ENCODE measurements at places on chromosomes 16 and 17. TPM values are rescaled to one million over a fixed set of nuclear protein-coding genes. Genes with fewer than 3 reads are reported as not detected.

Gene ATPAF2
- 33.3 TPM for polyA plus RNA-seq

Gene ZNHIT3
- 226 TPM for polyA plus RNA-seq

Gene HAGHL
- 37.6 TPM for polyA plus RNA-seq

Gene KRTAP4-4
- polyA plus RNA-seq: not detected

Gene PRR11
- polyA plus RNA-seq: 0.22 TPM

Gene LAT
- 6.4 TPM for polyA plus RNA-seq

Gene HOXB8
- polyA plus RNA-seq: not detected

Gene KRTAP9-4
- polyA plus RNA-seq: not detected

Gene FLOT2
- 27.5 TPM for polyA plus RNA-seq

Gene NTN1
- polyA plus RNA-seq: 18.1 TPM

Gene LDHD
- polyA plus RNA-seq: not detected

Gene IGSF6
- polyA plus RNA-seq: not detected

Gene NACA2
- polyA plus RNA-seq: not detected

Gene OMG
- polyA plus RNA-seq: not detected

Gene KRT40
- not detected for polyA plus RNA-seq

Gene CTU2
- polyA plus RNA-seq: 26.8 TPM

Gene TMEM100
- not detected for polyA plus RNA-seq

Gene RNF166
- polyA plus RNA-seq: 34.4 TPM

Gene HBZ
- not detected for polyA plus RNA-seq

Gene OTOP2
- not detected for polyA plus RNA-seq

Gene RAB26
- 4.9 TPM for polyA plus RNA-seq

Gene MYH8
- 3.0 TPM for polyA plus RNA-seq

Gene TEDC2
- 31.5 TPM for polyA plus RNA-seq

Gene PRKCB
- 27.6 TPM for polyA plus RNA-seq

Gene P2RX5
- 7.0 TPM for polyA plus RNA-seq

Gene CEP295NL
- polyA plus RNA-seq: not detected

Gene SLC16A13
- not detected for polyA plus RNA-seq

Gene TBC1D3C
- 8.1 TPM for polyA plus RNA-seq

Gene KRTAP9-2
- not detected for polyA plus RNA-seq

Gene LMF1
- polyA plus RNA-seq: 9.2 TPM

Gene RAC3
- polyA plus RNA-seq: 211 TPM

Gene CA5A
- not detected for polyA plus RNA-seq

Gene DHRS7C
- polyA plus RNA-seq: not detected

Gene CSF3
- 0.32 TPM for polyA plus RNA-seq

Gene TMED6
- not detected for polyA plus RNA-seq

Gene EVPLL
- not detected for polyA plus RNA-seq

Gene SEPTIN12
- polyA plus RNA-seq: 4.7 TPM

Gene ICAM2
- polyA plus RNA-seq: not detected

Gene GTF3C1
- polyA plus RNA-seq: 44.4 TPM

Gene NEUROD2
- polyA plus RNA-seq: not detected

Gene LITAF
- 0.31 TPM for polyA plus RNA-seq

Gene CACNG3
- not detected for polyA plus RNA-seq

Gene AANAT
- polyA plus RNA-seq: not detected

Gene ZFP3
- 0.05 TPM for polyA plus RNA-seq

Gene TPSG1
- polyA plus RNA-seq: not detected

Gene ABI3
- polyA plus RNA-seq: not detected

Gene DDX42
- polyA plus RNA-seq: 114 TPM

Gene CCDC200
- not detected for polyA plus RNA-seq

Gene LPO
- not detected for polyA plus RNA-seq

Gene SEZ6
- polyA plus RNA-seq: 17.4 TPM

Gene INPP5K
- polyA plus RNA-seq: 37.6 TPM

Gene ZNF276
- 31.8 TPM for polyA plus RNA-seq

All from neural cell (in vitro differentiated cells).